NCI-H1694 treated with DMSO at 0.1 percent for 48 hours (cell line): ENCODE measurements at places on chromosomes 11 and 22.
A peak's percentile ranks its signal among the peaks of the same experiment; 100 is the strongest.

- DNase-seq = no peak
Observed at GRCh38 chr11:92827132-92827531, 142.3 kb upstream of the MTNR1B start.

DNA sequence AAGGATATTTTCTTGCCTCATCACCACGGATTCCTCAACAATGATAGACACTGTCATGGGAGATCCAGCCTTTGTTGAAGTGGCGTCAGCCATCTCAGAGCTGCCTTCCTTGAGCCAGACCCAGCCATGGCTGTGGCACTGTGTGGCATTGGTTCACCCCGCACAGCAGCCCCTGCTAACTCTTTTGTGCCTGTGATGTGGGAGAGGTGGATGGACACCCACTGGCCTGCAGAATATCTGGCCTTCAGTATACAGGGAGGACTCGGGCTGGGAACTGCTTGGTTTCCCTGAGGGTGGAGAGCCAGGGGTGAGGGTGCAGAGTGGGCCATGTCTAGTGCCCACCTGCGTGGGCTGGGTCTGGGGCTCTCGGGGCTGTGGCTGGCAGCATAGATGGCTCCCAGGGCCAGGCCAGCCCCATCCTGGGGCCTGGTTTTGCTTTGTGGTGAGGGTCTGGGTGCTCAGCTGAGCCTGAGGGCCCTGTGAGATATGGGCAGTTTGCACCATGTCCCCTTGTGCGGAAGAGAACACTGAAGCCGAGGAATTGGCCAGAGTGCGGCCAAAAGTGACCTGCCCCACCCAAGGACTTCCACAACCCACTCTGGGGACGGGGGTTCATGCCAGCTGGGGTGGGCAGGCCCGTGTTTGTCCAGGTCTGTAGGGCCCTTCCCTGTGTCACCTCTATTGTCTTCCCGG is 6.1 kb downstream of the CLDN5 start:
- no peak for DNase-seq

GRCh38 chr22:48489551-48490499 is 1337.8 kb downstream of the BRD1 start:
- no peak for DNase-seq

GRCh38 chr11:10926801-10927211 is 69.0 kb upstream of the ZBED5 start:
- DNase-seq = peak; percentile 79

GRCh38 chr11:65298131-65298535 is 16.5 kb upstream of the CDC42EP2 start:
- DNase-seq = no peak

GRCh38 chr22:17369439-17370025 is at the start of gene CECR2:
Gene CECR2, plus strand, starts transcription at chr22:17369460. Its CDS starts 324 bp downstream, at chr22:17369784.
- DNase-seq = peak; percentile 2

- no peak for DNase-seq
Observed at GRCh38 chr22:22578702-22579424, 19.8 kb upstream of the PRAME start.

GRCh38 chr11:22193348-22194051 is 615 bp downstream of the ANO5 start:
- DNase-seq = peak; percentile 15

GRCh38 chr11:106098893-106099553 is 21.6 kb downstream of the AASDHPPT start:
- DNase-seq = no peak

DNA sequence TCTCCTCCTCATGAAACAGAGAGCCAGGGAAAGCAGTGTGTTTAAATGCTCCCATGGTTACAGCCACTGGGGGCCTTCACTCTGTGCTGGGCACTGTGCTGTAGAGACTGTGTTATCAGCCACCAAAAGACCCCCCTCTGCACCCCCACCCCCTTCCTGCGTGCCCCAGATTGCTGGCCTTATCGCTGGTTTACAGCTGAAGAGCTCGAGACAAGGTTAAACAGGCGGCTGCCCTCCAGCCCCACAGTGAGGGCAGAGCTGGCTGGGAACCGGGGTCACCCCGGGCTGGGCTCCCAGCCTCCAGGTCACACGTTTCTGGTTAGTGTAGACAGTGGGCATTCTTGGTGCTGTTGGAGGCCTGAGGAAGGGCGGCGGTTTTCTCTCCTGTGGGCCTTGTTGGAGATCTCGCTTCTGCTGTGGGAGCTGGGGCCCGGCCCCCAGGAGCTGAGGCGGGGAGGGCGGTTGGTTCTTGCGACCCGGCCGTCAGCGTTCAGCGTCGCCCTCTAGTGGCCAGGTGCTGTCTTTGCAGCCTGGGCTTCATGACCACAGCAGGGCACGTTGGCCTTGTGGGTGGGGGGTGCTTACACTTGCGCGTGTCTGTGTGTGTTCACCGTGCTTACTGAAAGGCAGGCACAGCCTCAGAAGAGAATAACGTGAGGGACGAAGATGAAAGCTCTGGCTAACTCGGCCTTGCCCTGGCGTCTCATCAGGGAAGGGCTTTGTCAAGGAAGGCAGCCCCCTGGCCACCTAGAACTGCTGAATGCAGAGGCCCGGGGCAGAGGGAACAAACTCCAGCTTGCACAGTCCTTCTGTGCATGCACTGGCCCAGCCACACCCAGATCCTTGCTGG is 40.8 kb downstream of the TBC1D22A start:
- DNase-seq = no peak

DNA sequence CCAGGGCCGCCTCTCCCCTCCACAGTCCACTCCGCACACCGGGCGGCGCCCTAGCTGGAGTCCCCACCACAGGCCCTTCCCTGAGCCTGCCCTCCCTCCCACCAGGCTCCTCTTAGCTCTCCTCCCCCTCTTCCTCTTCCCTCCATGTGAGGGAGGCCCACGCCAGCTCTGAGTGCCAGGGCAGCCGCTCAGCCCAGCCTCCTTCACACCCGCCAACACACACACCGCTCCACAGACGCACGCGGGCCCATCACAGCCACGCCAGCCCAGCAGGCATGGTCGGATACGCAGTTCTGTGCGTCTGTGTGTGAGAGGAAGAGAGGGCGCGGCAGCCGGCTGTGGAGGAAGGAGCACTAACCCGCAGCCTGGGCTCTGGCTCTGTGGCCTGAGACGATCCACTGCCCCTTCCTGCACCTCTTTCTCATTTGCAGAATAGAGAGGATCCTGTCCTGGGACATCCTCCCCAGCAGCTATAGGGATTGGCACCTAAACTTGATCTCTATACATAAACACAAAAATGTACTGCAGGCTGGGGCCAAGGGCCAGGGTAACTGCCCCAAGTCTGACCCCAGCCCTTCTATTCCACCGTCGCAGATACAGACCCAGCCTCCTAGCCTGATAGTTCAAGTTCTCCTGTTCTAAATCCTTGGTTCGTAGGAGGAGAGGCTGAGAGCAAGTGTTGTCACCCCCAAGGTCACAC is 3.5 kb downstream of the CHRM4 start:
- DNase-seq = no peak

DNA sequence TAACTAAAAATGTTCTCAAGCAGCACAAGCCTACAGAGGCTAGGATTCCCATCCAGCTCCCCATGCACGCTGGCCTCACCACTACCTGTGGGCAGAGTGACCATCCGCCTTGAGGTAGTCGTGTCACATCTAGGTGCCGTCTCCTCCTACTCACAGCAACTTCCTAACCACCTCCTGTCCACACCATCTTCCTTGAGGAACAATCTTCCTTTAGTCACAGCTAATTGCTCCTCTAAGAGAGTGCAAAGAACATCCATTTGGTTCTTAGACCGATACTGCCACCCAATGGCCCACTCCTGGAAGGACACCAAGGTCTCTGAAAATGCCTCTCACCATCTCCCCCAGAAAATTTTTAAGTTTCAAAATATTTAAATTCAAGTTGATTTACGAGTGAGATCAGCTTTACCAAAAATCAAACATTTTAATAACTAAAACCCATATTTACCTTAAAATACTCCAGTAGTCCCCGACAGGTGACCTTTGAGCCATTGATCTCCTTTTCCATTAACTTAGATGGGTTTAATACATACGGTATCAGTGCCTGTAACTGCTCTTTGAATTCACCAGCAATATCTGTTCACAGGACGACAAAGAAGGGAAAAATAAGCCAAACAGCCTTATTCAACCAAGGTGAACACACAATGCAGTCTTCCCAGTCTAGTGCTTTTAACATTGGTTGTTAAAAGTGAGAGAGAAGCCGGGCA is 21.7 kb upstream of the PLAAT3 start:
- DNase-seq = peak; percentile 62

- DNase-seq = no peak
Observed at GRCh38 chr11:32080361-32080980, 10.4 kb upstream of the RCN1 start.

GRCh38 chr11:133388260-133388659 is 144.0 kb downstream of the OPCML start:
- no peak for DNase-seq

GRCh38 chr11:88061111-88061510 is 114.1 kb downstream of the RAB38 start:
- no peak for DNase-seq

DNA sequence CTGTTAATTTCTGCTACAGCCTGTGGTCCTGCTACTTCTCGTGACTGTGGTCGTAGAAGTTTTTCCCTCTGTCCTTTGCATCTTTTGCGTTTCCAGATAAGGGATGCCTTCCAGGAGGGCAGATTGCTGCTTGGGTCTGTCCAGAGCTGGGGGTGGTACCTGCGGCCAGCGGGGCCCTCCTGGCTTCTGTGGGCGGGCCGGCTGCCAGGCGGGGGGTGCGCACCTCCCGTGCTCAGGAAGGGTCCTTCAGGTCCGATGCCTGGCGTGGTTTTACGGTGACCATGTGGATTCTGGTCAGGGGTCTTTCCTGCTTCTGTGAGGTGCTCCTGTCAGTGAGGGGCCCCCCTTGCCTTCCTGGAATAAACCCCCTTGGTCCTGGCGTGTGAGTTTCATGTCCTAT is 84.8 kb downstream of the KCNQ1 start:
- no peak for DNase-seq

DNA sequence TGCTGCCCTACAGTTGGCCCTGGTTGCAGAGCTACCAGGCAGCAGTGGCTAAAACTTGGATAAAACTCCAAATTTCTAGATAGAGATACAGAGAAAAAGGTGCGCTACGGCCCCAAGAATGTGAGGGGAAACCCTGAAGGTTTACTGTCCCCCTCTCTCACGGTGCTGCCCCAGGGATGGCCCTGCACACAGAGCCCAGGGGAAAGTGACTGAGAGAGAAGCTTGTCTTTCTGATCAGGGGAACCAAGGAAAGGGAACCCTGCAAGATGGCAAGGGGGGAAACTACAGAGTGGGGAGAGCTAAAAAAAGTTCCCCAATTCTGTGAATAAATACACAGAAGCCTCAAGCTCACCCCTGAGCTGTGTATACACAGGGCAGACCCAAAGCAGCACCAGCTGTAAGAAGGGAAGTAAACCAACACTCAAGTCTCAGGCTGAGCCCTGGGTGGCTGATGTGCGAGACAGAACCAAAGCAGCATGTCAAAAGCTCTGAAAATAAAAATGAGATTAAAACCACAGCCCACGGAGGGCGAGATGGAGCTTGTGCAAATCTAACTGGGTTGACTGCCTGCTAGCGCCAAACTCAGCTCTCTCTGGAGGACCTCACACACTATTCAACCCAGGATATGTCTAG is 22.1 kb downstream of the GNB1L start:
- no peak for DNase-seq

GRCh38 chr22:46524203-46524740 is 13.1 kb downstream of the CELSR1 start:
- no peak for DNase-seq

DNA sequence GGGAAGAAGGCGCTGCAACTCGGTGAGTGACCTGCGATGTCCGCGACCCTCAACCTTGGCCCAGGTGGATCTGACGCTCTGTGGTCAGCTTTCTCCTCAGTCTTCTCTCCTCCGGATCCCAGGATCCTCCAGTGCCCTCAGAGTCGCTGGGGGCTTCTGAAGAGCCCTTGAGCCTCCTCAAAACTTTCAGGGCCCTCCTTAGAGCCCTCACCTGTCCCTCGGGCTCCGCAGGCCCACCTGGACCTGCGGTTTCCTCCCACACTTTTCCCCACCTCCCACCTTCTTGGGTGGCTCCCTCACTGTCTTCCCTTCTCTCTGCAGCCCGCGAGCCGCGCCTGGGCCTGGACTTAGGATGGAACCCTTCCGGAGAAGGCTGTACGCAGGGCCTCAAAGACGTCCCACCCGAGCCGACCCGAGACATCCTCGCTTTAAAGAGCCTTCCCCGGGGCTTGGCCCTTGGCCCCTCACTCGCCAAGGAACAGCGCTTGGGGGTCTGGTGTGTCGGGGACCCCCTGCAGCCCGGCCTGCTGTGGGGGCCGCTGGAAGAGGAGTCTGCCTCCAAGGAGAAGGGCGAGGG is 335 bp downstream of the ZNF408 start:
- DNase-seq = no peak

DNA sequence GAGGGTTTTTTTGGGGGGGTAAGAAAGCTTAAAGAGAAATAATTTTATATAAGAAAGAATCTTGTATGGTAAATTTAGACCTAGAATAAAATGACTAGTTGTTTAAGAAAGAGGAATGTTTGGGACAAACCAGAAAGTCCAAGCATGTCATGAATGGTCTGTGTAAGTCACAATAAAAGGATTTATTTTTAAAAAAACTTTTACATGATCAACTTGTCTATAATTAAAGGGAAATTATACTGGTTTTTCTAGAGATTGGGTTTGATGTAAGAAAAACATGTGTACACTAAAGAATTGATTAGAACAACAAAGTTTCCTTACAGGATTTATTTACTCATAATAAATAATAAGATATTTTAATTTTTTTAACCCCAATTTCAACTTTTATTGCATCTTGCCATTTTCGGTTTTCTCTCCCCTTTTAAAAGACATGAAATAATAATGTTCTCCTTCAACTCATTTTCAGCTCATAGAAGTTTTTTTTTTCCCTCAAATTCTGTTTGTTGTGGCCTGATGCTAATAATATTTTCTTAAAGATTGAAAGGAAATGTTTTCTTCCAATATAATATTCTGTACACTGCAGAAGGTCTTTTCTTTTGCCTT is 35.4 kb upstream of the INCENP start:
- no peak for DNase-seq

GRCh38 chr22:38203090-38203810 is 1.5 kb downstream of the MAFF start:
- DNase-seq = no peak

- no peak for DNase-seq
Observed at GRCh38 chr11:121927097-121927785, 188.8 kb downstream of the BLID start.

- no peak for DNase-seq
Observed at GRCh38 chr22:38770257-38770949, 14.6 kb upstream of the SUN2 start.

DNA sequence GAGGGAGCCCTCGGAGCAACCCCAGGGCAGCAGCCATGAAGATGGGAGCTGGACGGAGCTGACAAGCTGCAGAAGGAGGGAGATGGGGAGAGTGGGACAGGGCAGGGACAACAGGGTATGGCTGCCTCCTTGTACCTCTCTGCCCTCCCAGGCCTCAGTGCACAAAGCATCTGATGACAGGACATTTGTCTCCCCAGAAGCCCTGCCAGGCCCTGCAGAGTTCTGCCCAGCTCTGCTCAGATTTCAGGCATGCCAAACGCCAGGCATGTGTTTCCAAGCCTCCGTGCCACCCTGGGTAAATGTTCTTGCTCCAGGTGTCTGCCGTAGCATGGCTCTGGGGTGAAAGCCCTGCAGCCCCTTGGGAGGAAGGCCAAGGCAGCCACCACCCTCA is 1.1 kb upstream of the IFITM10 start:
- DNase-seq = no peak

GRCh38 chr11:8335683-8336082 is 72.0 kb upstream of the LMO1 start:
- DNase-seq = no peak
